Stimulated activated CD8-positive, alpha-beta memory T cell treated with anti-CD3 and anti-CD28 coated beads, Interleukin-7, amount 100 ng/mL, for 1 hour (primary cell): ENCODE measurements at places on chromosomes 1 and 21.

DNA sequence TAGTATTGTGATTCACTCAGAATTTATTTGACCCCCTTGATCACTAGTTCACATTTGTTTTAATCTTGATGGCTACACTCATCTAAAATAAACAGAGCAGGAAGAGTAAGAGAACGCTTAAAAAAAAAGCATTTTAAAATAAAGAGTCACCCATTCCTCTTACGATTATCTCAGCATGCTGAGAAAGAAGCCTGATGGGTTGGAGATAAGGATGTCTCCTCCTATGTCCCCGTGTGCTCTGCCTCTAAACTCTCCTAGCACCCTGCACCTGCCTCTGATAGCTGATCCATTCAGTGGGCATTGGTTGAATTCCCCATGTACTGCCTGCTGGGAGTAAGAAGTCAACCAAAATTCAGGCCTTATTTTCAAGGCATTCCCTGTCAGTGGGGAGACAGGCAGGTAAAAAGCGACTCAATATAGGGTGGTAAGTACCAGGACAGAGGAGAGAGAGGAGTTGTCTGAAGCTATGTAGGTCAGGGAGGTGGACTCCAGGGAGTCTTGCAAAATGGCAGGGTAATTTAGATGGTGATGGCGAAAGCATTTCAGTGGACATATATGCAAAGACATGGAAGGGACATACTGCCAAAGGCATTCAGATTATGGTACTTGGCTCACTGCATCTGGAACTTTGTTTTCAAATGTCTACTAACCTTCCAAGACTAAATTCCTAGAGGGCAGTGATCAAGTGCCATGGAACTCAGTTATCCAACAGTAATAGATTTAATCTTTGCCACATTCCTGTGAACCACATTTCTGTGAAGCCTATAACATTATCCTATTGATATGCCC, 18.4 kb downstream of the ELAVL4 start:
- no peak for DNase-seq

GRCh38 chr1:91685994-91686393, 185.3 kb downstream of the CDC7 start:
- DNase-seq: no peak

- DNase-seq: no peak
Observed at GRCh38 chr1:160309571-160309970, 24.6 kb upstream of the PEX19 start.

- DNase-seq: no peak
Observed at GRCh38 chr1:11979028-11979850, 1.0 kb upstream of the MFN2 start.

DNA sequence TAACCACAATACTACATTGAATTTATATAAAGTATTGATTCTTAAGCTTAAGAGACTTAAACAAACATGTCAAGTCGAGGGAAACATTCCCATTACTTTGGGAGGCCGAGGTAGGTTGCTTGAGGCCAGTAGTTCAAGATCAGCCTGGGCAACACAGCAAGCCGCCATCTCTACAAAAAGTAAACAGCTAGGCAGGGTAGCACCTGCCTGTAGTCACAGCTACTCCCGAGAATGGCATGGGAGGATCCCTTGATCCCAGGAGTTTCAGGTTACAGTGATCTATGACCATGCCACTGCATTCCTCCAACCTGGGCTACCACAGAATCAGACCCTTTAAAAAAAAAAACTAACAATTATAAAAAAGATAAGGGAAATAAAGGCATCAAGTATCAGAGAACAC, 50.4 kb downstream of the EIF4G3 start:
- no peak for DNase-seq
